Upper lobe of right lung (tissue), 1 donor: ENCODE measurements at places on chromosomes 5 and 9. TPM values are rescaled to one million over a fixed set of nuclear protein-coding genes. Genes with fewer than 3 reads are reported as not detected.

The TNC gene
- 52.9 TPM for total RNA-seq

The WWC1 gene
- total RNA-seq = 94.2 TPM

The FBN2 gene
- 0.58 TPM for total RNA-seq

The PRELID2 gene
- 9.2 TPM for total RNA-seq

GRCh38 chr9:21933865-21934264, 60.3 kb downstream of the CDKN2A start:
- H3K27ac ChIP-seq = no peak overlapping the region
- no peaks in the 10 kb centered on the region for H3K36me3 ChIP-seq
- H3K4me1 ChIP-seq = no peaks in the 10 kb centered on the region
- H3K27me3 ChIP-seq = no peaks in the 10 kb centered on the region
- H3K4me3 ChIP-seq = no peak overlapping the region

The IFNK gene
- total RNA-seq = not detected
